ENCODE measurements at places on chromosomes 6 and 20.

DNA sequence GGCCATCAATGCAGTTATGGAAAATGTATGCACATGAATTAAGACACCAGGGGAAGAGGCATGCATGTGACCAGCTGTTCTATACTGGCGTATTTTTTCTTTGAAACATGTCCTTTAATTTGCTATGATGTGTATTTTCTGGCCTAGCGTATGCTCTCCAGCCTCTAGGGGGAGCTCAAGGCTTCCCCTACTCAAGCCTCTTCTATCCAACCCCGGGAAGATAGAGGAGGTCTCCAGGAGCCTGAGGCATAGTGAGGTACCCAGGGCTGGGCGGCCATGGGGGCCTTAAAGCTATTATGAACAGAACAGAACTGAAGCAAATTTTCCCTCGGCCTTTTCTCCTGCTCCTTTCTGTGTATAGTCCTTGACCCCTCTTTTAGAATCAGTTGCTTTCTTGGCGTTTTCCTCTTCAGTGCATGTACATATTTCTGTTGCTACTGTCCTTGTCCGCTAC, 528.9 kb downstream of the MAFB start:
- peak; percentile 48 for DNase-seq

DNA sequence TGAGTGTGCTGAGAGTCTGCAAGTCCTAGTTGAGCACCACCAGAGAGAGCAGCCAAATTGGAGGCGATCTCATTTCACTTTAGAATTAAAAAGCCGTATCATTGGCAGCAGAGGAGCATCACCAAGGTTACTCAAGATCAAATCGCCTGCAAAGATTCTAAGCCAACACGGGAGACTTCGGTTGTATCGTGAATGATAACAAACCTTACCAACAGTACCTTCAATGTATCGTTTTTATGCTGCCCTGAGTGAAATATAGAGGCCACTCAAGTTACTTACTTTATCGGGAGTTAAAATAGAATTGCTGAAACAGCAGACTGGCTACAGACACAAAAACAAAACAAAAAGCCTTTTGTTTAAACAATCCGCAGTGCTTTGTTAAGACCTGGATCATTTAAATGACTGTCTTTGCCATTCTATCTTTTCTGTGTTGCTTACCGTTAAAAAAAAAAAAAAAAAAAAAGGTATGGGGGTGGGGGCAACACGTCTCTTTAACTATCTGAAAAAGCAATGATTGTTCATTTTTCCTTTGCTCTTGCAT, 14.2 kb downstream of the NHSL1 start:
- no peak for DNase-seq

DNA sequence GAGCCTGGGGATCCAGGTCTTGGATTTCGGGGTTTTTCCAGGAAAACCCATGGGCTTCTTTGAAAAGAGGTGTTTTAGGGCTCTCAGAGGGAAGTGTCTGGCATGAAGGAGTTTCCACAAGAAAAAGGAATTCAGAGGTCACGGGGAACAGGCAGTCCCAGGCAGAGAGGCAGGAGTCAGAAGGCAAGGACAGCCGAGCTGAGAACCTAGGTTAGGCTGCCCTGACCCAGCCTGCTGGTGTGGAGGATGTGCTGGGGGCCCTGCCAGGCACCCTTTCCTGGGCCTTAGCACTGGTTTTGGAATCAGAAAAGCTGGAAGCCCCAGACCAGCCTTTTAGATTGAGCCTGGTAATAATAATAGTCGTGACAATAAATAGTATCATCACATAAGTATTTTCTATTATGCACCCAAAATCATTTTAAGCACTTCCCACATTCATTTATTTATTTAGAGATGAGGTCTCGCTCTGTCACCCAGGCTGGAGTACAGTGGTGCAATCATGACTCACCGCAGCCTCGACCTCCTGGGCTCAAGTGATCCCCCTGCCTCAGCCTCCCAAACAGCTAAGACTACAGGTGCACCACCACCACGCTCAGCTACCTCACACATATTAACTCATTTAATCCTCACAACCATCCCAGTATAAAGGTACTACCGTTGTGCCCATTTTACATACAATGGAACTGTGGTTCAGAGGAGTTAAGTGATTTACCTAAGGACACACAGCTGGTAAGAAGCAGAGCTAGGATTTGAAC, 19.9 kb downstream of the TGM2 start:
- no peak for DNase-seq

GRCh38 chr6:45818655-45819054, 197.0 kb downstream of the CLIC5 start:
- no peak for DNase-seq

- DNase-seq: no peak
These were observed 171.0 kb upstream of the PRND start for GRCh38 chr20:4550740-4551139.

GRCh38 chr6:43149265-43149664, 21.8 kb upstream of the SRF start:
- no peak for DNase-seq

GRCh38 chr6:41705996-41706835, 29.2 kb downstream of the TFEB start:
- DNase-seq: peak; percentile 65

- DNase-seq: no peak
These were observed 558.7 kb downstream of the LMBRD1 start for GRCh38 chr6:69238067-69238466.

- no peak for DNase-seq
These were observed 123.0 kb upstream of the ENPP5 start for GRCh38 chr6:46293641-46294316.

DNA sequence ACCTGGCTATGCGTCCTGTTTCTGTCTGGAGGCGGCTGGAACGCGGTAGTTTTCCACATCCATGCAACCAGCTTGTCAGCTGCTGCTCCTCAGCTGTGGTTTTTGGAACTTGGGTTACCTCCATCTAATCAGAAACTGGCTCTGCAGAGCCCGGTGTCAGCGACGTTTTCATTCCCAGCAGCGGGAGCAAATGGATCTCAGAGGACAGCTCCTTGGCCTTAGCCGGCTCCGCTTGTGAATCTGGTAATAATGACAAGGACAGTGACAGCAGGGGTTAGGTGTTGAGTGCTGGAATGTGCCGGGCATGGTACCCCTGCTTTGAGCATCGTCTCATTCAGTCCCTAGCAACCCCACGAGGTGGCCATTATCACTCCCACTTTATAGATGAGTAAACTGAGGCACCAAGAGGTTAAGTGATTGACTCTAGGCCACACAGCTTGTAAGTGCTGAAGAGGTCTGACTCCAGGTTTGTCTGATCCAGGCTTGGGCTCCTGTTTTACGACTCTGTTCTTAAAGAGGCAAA, 1.3 kb downstream of the SLCO4A1 start:
- no peak for DNase-seq

GRCh38 chr6:143612186-143612585, 65.6 kb upstream of the PHACTR2 start:
- no peak for DNase-seq

DNA sequence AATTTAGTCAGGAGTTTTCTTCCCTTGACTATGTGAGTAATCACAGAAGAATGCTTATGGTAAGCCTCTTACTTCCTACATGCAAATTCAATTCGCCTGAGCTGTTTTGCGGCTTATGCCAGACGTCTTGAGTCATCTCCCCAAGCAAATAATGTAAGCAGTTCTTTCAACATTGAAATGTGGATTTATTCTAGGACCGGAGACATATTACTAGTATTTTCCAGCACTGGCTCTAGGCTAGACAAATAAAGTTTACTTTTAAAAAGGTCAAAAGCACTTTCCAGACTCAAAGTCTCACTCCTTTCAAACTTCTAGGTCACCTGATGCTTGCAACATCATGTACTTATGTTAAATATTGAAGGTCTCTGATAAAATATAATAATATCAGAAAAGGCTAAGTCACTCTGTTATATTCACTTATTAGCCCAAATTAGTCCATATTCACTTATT, 38.1 kb upstream of the NOX3 start:
- no peak for DNase-seq

DNA sequence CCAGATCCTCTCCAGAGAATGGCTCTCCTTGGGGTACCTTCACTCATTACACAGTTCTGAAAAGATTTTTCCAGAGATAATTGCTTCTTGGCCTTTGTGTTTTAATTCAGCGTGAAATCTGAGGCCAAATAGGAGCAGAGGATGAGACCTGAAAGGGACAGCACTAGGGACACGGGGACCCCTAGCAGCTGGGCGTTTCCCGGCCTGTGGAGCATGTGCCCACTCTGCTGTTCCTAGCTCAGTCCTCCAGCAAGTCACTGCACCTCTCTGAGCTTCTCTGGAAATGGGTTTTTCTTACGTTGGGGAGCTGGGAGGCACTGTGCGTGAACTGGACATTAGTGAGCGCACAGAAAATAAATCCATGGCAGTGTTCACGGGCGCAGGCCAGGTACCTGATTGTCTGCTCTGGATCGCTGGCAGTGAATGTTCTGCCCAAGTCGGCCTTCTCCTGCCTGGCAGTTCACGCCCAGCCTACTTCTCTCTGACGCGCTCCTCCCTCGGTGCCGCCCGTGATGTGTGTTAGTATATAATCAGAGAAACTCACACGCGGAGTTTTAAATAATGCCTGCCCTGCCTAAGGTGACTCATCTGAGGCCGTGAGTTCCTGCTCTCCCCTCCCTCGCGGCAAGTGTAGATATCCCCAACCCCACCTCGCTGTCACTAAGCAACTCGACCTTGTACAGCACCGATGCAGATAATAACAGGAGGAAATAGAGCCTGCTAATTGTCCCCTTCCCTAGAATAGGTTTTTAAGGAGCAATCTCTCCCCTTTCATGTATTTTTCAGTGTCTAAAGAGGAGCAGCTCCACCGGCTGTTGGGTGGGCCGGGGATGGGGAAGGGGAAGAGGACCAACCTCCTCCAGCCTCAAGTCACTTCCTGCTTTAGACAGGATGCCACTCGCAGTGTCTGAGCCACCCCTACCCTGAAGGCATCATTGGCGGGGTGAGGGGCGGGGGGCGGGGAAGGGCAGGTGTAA, 2.7 kb upstream of the TUBB2A start:
- no peak for DNase-seq

DNA sequence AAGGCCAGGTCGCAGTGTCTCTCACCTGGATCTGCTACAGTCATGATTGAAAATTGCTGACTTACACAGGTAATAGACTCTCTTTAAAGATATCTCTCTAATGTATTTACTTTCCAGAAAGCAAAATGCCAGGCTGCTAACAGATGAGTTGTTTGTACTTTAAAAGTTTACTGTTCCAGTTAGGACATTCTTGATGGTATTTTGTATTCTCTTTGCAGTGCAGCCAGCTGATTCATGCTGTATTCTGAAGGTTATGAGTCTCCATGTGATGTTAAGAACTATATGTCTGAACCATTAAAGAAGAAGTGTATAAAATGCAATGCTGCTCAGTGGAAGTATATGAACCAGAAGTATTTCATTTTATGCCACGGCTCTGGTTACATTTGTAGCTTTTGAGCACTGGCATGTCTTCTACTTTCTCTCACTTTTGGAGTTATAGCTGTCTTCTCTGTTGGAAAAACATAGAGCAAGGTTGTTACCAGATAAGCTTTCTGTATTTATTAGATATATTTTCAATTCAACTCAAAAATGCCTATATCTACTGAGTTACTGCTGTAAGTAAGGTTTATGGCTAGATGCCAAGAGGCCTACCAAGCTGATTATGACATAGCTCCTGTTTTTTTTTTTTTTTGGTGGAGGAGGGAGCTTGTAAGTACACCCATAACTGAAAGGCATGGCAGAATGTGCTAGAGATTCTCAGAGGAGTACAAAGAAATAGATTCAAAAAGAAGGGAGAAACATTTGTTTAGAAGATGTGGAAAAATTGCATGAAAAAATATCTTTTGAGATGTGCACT, 130.5 kb upstream of the MAN1A1 start:
- no peak for DNase-seq

- DNase-seq: no peak
These were observed 1304.6 kb downstream of the EPHA7 start for GRCh38 chr6:92114797-92115196.

- DNase-seq: no peak
These were observed 37.9 kb downstream of the E2F3 start for GRCh38 chr6:20439558-20439957.

- no peak for DNase-seq
These were observed 12.9 kb upstream of the GFOD1 start for GRCh38 chr6:13500264-13500663.

- DNase-seq: no peak
These were observed 384.5 kb downstream of the SMOC2 start for GRCh38 chr6:168825226-168826077.

DNA sequence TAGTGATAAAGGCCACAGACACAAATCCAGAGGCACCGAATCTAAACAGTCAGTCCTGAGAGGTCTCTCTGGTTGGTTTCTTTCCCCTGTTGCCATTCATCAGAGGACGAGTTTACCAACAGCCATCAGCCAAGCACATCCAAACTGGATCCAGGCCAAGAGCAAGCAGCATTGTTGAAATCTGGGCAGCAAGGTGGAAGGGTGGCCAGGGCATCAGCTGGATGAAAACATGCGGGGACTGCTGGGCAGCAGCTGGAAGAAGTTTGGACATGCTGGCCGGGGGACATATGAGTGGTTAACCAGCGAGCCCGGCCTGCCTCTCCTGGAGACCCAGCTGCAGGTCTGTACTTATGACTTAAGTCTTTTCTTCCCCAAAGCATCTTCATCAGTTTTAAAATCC, at the start of gene SMIM28:
Gene SMIM28 (plus strand): TSS at position 62 of the 400 bp plus-strand sequence. CDS start 168 bp downstream, at position 230.
- no peak for DNase-seq

GRCh38 chr6:39602601-39603519, 122.3 kb downstream of the KIF6 start:
- no peak for DNase-seq

DNA sequence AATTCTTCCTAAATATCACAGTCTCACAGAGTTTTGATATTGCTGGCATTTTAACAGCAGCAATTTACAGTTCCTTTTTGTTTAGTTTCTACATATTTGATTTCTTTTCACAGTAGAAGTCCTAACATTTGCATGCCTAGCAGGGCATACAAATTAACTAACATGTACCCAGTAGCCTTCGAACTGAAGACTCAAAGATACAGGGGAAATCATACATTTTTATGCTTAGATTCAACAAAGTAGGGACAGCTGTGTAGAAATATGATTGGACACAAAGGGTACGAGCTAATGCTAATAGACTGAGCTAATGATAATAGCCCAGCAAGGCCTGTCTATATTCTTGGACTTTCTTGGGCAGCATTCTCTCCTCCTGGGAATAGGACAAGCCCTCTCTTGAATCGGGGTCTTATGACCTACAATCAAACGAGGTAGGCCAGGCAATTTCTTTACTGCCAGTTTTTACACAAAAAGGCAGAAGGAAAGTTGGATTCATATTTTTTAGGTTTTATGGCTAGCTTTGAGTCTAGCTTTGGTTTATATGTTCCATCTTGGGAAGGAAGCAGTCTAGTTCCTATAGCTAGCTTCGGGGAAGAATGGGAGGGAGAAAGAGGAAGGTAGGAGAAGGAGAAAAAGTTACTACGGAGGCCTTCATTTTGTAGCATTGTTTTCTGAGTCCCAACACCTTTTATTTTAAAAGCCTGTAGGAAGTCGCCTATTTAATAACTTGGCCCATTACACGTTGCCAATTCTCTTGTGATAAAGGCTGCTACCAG, 115.8 kb downstream of the HFE start:
- no peak for DNase-seq

DNA sequence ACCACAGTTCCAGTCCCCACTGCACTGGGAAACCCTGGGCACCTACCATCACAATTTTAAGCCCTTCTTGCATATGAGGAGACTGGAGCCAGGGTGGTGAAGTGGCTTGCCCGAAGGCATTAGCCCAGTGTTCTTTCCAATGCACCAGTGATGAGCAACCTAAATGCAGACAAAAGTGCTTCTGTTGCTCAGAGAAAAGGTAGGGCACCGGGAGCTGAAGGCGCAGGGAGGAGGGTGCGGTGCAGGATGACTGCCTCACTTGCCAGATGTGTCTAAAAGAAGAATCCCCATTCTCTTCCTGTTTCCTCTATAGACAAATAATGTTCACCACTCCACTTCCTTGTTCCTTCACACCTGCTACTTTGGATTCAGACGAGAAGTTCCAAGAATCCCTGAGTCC, 86.5 kb downstream of the QRSL1 start:
- no peak for DNase-seq

GRCh38 chr20:347640-348484, 951 bp downstream of the NRSN2 start:
- DNase-seq: peak; percentile 96

Measured in right forelimb (tissue), 1 donor.